ENCODE measurements at places on chromosomes 2 and 18.

DNA sequence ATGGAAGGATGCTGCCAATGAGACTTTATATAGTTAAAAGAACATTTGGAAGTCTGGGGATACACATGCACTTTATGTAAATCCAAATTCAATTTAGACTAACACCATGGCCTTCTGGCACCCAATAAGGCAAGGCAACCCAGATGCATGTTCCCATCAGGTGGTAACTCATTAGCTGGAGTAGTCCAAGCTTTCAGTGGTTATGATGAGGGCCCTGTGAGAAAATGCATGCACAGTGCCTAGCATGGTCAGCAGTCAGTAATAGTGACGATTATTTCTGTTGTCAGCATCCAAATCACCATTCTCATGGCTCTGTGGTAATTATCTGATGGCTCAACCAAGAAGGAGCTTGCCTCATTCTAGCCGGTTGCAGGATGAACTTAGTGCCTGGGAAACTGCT lies 70.3 kb upstream of the CTLA4 start:
- no peak for DNase-seq

GRCh38 chr18:30093376-30093775 lies 949.2 kb downstream of the DSC3 start:
- DNase-seq, result no peak

GRCh38 chr18:42649331-42650035 lies 466.0 kb downstream of the RIT2 start:
- no peak for DNase-seq

GRCh38 chr2:71426721-71427120 lies 26.6 kb upstream of the DYSF start:
- DNase-seq, result no peak
